ENCODE measurements at places on chromosomes 11 and 22. TPM values are rescaled to one million over a fixed set of nuclear protein-coding genes. Genes with fewer than 3 reads are reported as not detected.

GRCh38 chr22:47166033-47166404 lies 403.6 kb downstream of the TBC1D22A start:
- DNase-seq, result no peak

GRCh38 chr11:119599864-119600541 lies 129.0 kb downstream of the NECTIN1 start:
- no peak for DNase-seq

GRCh38 chr11:34213366-34213765 lies 107.9 kb downstream of the NAT10 start:
- DNase-seq, result no peak

- DNase-seq, result no peak
Measured at GRCh38 chr11:74004046-74004695, 4.7 kb downstream of the UCP3 start.

GRCh38 chr11:77081976-77082836 lies 15.4 kb downstream of the CAPN5 start:
- no peak for DNase-seq

DNA sequence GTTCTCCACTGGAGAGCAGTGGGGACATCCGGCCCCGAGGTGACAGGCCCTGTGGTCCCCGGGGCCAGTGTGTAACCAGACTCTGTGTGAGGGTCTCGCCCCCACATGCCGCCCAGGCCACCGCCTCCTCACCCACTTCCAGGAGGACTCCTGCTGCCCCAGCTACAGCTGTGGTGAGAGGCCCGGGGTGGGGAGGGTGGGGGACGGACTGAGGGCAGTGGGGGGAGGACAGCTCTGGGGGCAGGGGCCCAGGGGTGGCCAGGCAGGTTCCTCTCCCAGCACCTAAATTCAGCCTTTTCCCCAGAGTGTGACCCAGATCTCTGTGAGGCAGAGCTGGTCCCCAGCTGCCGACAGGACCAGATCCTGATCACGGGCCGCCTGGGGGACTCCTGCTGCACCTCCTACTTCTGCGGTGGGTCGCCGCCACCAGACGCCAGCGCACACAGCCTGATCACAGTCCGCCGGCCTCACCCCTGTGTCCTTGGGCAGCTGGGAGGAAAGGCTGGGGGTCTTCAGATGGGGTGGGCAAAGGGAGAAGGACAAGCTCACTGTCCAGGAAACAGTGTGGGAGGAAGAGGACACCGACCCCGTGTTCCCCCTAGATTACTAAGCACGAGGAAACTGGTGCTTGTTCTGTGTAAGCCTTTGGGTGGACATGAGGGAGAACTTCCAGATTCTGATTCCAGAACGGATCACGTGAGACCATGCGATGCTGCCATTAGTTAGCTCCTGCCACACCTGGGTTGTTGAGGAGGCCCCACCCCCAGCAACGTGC lies 84.4 kb upstream of the MYOD1 start:
- no peak for DNase-seq

DNA sequence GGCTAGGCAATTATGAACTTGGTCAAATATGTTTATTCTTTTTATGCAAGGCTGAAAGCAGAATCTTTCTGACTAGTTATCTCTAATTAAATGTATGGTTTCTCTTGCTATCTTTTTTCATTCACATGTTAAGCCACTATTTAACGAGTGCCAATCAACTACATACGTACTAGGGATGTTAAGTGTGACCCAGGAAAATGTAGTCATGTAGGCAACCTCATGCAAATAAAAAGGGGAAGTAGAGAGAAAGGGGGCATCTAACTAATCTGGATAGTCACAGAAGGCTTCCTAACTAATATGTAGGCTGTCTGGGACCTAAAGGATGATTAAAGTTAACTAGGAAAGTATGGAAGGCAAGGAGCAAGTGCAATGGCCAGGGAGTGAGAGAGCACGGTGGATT lies 23.5 kb downstream of the TBRG1 start:
- no peak for DNase-seq

GRCh38 chr11:19237813-19238212 lies 2.9 kb downstream of the E2F8 start:
- no peak for DNase-seq

- DNase-seq, result no peak
Measured at GRCh38 chr11:85355921-85356320, 271.2 kb downstream of the DLG2 start.

C11orf87 gene
- 0.11 TPM for polyA plus RNA-seq

KRTAP5-1 gene
- not detected for polyA plus RNA-seq

YPEL4 gene
- polyA plus RNA-seq, result 0.26 TPM

All from BJ (cell line).